Hematopoietic multipotent progenitor cell (in vitro differentiated cells): ENCODE measurements at places on chromosomes 12 and 14. TPM values are rescaled to one million over a fixed set of nuclear protein-coding genes. Genes with fewer than 3 reads are reported as not detected.

- no peak for DNase-seq
Measured at GRCh38 chr14:23895480-23895879, 58.1 kb upstream of the DHRS4 start.

GRCh38 chr12:27523305-27523641 is 733 bp upstream of the PPFIBP1 start:
- peak; percentile 26 for DNase-seq

GRCh38 chr12:32437095-32437515 is 37.7 kb downstream of the FGD4 start:
- DNase-seq: no peak

DNA sequence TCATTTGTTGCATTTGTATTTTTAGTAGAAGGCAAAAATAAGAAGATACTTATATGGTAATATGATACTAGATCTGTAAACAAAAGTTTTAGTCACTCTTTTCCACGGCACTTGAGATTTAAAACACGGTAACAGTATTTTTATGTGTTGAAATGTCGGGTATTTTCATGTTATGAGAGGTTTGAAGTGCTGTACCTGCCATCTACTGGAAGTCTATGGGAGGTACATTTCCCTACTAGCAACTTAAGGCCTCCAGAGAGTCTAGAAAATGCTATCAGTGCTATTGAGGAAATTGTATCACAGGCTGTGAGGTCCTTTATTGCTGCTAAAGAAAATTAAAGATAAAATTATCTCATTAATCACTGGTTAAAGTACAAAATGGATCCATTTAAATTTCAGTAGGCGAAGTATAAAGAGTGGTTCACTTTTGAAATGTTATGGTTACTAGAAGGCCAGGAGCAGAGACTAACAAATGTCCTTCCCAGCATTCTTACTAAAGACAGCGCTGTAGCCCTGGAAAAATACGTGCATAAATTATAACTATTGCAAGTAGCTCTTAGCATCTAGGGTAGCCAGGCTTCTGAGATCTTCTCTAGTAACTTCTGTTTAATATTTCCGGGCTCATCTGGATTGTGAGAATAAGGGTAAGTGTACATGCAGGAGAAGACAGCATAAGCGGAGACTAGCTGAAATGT is 77.6 kb upstream of the PRKD1 start:
- DNase-seq: no peak

GRCh38 chr12:27014859-27015729 is 910 bp upstream of the TM7SF3 start:
- DNase-seq: no peak

- DNase-seq: no peak
Measured at GRCh38 chr14:95231966-95232633, 74.8 kb upstream of the DICER1 start.

GRCh38 chr14:91113829-91114078 is at the start of gene DGLUCY:
TSS of gene DGLUCY (plus strand) at chr14:91114073. CDS start at chr14:91160295, 46,222 bp downstream.
- DNase-seq: no peak

DNA sequence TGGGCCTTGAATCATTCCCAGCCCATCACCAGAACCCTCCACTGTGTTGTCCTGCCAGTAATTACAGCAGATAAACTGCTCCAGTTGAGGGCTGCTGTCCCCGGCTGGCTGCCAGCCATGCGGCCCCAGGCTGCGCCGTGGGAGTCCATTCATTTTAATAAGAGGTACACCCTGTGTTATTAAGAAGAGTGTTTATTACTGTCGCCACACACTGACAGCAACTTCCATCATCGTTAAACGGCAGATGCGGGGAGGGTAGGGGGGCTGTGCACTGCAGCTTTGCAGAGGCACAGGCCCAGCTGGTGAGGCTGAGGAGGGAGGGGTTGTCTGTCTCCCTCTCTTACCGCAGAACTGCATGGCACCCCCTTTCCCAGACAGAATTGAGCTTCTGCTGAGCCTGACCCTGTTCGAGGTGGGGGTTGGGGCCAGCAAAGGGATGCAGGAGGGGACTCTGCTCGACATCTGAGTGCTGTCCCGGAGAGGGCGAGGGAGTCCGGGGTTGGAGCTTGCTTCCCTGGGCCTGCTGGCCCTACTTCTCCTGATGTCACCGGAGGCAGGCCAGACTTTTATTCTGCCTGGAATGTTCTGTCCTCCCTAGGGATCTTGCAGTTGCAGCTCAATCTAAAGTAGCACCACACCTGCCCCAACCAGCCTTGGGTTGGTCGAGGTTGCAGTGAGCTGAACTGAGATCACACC is 33.8 kb upstream of the GPATCH2L start:
- no peak for DNase-seq

DNA sequence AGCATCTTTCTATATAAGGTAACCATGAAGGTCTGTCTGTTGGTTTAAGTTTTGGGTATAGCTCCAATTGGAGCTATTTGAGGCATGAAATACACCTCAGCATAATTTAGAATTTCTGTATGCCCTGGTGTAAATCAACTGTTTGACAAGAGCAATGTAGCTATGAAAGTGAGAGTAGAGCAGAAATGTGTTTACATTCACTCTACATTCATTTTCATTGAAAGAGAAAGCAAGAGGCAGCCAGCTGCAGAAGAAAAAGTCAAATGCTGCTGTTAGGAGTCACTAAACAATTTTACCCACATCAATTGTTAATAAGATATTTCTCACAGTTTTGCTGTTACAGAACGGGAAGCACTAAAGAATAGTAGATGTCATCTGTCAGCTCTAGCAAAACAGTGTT is 252.5 kb downstream of the SLC6A15 start:
- DNase-seq: no peak

DNA sequence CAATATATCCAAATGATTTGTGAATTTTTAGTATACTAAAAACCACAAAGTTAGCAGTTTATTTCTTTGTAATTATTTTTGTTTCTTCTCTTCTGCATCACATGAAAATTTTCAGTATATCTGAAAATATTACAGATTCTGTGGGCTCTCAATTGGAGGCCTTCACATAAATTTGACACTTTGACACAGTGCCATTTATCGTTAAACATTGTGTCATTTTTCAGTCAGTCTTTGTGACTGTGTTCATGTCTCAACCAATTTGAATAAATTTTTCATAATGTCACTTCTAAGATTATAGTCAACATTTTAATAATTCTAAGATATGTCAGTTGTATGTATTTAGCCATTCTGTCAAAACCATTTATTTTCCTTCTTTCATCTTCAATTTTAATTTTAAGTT is 1303.0 kb downstream of the LRFN5 start:
- DNase-seq: no peak

PAPOLA gene
- 74.6 TPM for total RNA-seq

FGF6 gene
- total RNA-seq: not detected

ST8SIA1 gene
- 0.54 TPM for total RNA-seq

KLRK1 gene
- total RNA-seq: under 0.01 TPM

ANKS1B gene
- total RNA-seq: not detected

LIN7A gene
- total RNA-seq: 0.81 TPM
